ENCODE measurements at places on chromosomes 11 and 22. TPM values are rescaled to one million over a fixed set of nuclear protein-coding genes. Genes with fewer than 3 reads are reported as not detected.

Gene GRK3
- 12.0 TPM for total RNA-seq

Gene CFAP300
- total RNA-seq = 6.4 TPM

Gene NFAM1
- total RNA-seq = 0.41 TPM

Gene KDM4D
- total RNA-seq = 0.87 TPM

Gene BAD
- 77.7 TPM for total RNA-seq

Gene OR8H2
- not detected for total RNA-seq

Gene PDE2A
- total RNA-seq = 0.74 TPM

Gene CRACR2B
- 132 TPM for total RNA-seq

Gene FGF3
- not detected for total RNA-seq

Gene ABCG4
- total RNA-seq = 0.39 TPM

Gene POLD4
- 78.7 TPM for total RNA-seq

Gene KREMEN1
- 2.2 TPM for total RNA-seq

Gene DMC1
- total RNA-seq = 3.2 TPM

Gene CASP5
- not detected for total RNA-seq

Gene CARD16
- not detected for total RNA-seq

Gene IFITM10
- 18.0 TPM for total RNA-seq

Gene ZNF70
- total RNA-seq = 3.2 TPM

Gene RFPL3
- total RNA-seq = not detected

GRCh38 chr11:79081471-79082031 is 359.3 kb downstream of the TENM4 start:
- no peak for DNase-seq

- DNase-seq = no peak
These were observed 17.9 kb upstream of the MUC6 start for GRCh38 chr11:1054143-1055108.

DNA sequence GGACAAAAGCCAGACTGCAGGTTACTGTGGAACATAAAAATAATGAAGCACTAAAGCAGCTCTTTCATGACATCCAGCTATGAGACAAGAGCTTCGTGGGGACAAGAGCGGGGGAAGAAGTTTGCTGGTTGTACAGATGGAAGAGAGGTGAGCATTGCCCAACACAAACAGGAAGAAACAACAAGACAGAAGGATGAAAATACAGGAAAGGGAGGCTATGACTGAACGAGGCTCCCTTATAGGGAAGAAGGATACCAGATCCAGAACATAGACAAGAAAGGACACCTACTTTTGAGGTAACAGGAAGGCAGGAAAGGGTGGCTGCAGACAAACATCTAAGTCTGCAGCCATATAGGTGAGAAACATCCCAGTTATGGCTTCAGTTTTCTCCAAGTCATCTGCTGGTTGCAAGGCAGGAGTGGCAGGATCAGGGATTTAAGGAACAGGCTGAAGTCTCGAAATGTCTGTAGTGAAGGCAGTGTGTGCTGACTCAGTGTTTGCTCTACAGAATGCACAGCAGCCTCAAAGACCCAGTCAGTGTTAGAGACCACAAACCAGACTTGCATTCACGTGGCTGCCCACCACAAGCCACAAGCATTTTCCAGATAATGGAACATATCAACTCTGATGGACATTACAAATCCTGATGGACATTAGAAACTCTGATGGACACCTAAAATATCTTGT is 1.9 kb downstream of the CLTCL1 start:
- no peak for DNase-seq

DNA sequence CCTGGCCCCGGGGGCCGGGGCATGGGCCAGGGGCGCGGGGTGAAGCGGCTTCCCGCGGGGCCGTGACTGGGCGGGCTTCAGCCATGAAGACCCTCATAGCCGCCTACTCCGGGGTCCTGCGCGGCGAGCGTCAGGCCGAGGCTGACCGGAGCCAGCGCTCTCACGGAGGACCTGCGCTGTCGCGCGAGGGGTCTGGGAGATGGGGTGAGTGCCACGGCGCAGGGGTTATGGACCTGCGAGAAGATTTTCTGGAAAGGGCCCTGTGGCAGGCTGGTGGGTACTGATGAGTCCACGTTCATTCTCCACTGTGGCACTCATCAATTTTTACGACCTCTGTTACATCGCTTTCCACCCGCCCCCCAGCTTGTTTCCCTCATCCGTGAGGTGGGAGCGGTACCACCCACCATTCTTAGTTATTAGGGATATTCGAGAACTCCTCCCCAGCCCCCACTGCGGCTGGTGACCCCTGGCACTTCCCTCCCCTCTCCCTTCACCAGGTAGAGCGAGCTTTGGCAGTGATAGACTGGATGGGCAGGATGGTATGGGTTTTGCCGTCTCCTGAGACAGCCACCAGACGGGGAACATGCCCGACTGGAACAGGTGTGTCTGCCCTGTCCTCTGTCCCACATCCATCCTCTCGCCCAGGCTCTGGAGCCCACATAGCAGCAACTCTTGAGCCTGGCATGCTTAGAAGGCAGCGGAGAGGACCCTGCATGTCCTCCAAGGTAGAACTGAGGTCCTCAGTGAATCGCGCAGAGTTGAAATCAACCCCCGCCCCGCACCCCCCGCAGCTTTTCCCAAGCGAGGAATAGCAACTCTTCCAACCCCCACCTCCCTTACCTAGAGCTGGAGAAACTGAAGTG is 562 bp downstream of the DGAT2 start:
- no peak for DNase-seq

- DNase-seq = no peak
These were observed 92.8 kb downstream of the USP35 start for GRCh38 chr11:78281511-78281910.

- no peak for DNase-seq
These were observed 3.7 kb downstream of the SERPIND1 start for GRCh38 chr22:20777420-20778177.

- no peak for DNase-seq
These were observed 222.0 kb downstream of the DBX1 start for GRCh38 chr11:19938169-19938856.

DNA sequence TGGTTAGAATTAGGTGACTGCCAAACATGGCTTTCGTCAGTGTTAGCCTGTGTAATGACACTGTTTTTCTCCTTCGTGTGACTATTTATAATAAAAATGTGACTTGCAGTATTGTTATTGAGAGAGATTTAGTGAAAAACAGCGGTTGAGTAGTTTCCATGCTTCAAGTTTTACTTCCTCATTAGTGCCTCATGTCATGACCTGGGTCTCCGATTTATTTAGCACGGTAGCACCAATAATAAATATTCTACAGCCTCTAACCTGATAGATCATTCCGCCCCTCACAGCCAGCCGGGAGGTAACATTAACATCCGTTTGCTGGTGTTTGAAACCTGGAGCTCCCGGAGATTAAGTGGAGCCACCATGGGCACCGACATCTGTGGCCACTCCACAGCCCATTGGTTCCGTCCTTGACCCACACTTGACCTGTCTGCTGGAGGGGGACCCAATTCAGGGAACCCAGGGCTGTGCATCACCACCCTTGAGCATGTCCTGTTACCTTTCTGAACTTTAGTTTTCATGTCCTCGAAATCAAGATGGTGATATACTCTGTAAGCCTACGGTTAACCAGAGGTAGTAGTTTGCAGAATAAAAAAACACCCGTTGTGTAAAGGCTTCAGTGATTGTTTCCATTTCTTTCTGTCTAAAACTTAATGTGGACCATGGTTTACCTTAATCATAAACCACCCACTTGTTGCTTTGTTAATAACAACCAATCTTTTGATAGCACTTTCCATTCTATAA is 104.1 kb downstream of the ATXN10 start:
- DNase-seq = no peak

DNA sequence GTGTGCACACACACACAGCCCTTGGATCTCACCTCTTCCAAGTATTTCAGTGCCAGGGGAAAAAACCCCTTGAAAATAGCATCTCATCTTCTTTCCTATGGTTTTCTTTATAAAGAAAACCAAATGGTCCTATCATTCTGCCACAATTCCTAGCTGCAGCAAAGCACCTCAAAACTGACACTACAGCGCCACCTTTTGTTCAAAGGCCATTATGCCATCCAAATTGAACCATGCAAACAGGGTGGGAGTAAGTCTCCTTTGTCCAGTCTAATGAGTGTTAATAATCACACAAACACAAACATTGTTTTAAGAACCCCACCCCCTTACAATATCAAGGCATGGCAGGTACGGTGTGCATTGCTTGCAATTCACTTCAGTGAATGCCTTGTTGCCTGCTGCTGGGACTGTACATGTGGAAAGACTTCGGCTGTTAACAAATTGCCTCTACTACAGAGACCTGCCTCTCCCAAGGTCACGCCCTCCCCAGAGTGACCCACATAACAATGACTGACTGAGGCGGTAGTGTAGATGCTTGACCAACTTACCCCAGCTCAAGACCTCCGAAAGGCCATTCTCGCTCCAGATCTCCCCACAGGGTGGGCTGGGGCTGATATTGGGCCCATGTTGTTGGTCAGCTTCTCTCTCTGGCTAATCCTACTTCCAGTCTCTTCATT is 31.7 kb downstream of the FAM181B start:
- DNase-seq = no peak

DNA sequence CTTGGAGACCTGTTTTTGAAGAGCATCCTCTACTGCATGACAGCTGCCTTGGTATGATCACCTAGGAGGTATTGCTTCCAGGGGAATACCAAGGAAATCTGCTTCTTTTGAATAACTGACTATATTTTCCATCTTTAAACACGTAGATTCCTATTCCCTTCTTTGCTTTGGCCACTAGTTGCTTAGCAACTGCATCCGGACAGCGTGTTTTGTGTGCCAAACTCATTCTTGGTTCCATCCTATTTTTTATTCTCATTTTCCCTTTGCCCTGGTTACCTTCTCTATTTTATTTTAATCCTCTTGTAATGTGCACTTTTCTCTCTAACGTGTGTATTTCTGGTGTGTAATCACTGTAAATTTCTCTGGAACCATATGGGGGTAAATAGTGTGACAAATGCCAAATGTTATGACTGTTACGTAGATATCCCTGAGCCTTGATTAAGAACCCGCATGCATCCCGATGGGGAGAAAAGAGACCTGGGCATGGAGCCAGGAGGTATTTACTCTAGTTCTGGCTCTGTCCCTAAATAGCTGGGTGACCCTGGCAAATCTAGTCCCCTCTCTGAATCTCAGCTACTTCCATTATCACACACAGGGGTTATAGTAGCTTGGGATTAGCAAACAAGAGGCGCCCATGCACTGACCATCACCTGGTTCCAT is 241.7 kb downstream of the MIAT start:
- no peak for DNase-seq

DNA sequence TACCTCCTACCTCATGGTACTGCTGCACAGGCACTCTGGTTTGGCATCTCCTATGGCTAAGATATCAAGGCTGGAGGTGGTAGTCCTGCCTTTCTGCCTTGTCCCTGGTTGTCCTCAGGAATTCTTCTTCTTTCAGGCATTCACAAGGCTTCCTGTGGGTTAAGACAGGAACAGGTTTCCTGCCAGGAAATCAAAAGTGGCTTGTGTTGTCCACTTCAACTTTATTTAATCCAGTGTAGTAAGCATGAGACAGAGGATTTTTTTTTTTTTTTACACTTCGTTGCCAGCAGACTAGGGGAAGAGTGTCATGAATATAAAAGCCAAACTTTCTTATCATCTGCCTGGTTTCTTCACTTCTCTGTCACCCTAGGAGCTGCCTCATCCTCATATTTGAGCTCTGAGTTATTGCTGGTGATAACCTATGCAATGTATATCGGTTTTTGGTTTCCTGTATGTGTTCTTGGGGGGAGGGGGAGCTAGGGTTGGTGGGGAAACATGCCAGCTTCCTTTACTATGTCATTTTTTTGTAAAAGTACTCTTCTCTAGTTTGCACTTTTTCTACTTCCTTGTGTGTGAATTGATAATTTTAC is 50.2 kb downstream of the XKR3 start:
- no peak for DNase-seq

- no peak for DNase-seq
These were observed 1.7 kb upstream of the PARVA start for GRCh38 chr11:12375720-12376119.

GRCh38 chr11:114195981-114196731 is 100.0 kb upstream of the NNMT start:
- no peak for DNase-seq

GRCh38 chr11:20099527-20099926 is 60.7 kb downstream of the DBX1 start:
- DNase-seq = no peak

- DNase-seq = no peak
These were observed 102.7 kb upstream of the PARVA start for GRCh38 chr11:12274558-12275197.

DNA sequence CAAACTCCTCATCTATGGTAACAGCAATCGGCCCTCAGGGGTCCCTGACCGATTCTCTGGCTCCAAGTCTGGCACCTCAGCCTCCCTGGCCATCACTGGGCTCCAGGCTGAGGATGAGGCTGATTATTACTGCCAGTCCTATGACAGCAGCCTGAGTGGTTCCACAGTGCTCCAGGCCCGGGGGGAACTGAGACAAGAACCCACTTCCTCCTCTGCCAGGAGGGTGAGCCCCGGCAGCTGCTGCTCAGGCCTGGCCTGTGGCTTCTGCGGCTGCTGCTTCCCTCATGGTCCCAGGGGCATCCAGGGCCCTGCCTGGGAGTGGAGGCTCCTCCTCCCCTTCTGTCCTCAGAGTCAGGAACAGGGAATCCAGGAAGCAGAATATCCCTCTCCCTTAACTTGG is 98.4 kb downstream of the ZNF280B start:
- no peak for DNase-seq

DNA sequence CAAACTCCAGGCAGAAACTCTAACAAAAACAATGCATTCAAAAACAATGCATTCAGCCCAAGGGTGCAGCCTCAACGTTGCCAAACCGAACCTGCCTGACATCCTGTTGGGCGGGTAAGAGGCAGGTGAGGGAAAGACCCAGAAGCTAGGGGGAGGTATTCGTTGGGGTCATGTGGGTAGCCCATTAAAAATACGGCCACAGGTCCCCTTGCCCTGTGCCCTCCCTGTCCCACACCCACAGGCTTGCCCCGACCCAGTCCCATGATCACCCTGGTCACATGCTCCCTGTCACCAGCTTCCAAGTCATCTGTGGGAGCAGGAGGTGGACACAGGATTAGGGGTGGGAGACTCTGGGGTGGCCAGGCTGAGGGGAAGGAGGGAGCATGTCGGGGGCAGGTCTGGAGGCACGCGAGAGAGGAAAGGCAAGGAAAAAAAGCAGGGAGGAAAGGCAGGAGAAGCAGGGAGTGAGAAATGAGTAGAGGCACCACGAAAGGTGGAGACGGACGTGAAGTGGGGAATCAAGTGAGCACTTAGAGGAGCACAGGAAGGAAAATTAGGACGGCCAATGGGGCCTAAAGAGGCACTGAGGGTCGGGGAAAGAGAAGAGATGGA is 683 bp downstream of the PLA2G6 start:
- no peak for DNase-seq

- no peak for DNase-seq
These were observed 12.1 kb downstream of the PPM1F start for GRCh38 chr22:21940521-21940920.

GRCh38 chr11:61357233-61357893 is 4.3 kb downstream of the CYB561A3 start:
- DNase-seq = no peak

DNA sequence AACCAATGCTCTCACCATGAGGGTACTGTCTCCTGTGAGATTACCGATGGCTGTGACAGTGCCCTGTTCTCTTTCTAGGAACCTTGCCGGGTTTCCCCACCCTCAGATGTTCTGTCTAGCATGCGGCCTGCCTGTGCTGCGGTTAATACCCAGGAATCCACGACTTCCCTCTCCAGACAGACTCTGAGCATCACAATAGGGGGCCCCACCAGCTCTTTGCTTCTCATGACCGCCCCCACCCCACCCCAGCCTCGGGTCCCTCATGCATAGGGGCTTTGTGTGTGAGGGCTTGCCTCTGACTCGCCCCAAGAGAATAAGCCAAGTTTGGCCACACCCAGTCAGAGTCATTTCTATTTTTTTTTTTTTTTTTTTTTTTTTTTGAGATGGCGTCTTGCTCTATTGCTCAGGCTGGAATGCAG is 10.3 kb downstream of the PARVG start:
- DNase-seq = no peak

GRCh38 chr11:106091480-106092123 is 14.1 kb downstream of the AASDHPPT start:
- DNase-seq = no peak
